ENCODE measurements at places on chromosomes 1 and 21. TPM values are rescaled to one million over a fixed set of nuclear protein-coding genes. Genes with fewer than 3 reads are reported as not detected.
A peak's percentile ranks its signal among the peaks of the same experiment; 100 is the strongest.

The LIN28A gene
- total RNA-seq, result not detected

The PLA2G2C gene
- not detected for total RNA-seq

The HAPLN2 gene
- total RNA-seq, result not detected

The WNT9A gene
- 7.3 TPM for total RNA-seq

The C1orf74 gene
- total RNA-seq, result 11.6 TPM

The TFF1 gene
- total RNA-seq, result not detected

The CAPN9 gene
- total RNA-seq, result not detected

DNA sequence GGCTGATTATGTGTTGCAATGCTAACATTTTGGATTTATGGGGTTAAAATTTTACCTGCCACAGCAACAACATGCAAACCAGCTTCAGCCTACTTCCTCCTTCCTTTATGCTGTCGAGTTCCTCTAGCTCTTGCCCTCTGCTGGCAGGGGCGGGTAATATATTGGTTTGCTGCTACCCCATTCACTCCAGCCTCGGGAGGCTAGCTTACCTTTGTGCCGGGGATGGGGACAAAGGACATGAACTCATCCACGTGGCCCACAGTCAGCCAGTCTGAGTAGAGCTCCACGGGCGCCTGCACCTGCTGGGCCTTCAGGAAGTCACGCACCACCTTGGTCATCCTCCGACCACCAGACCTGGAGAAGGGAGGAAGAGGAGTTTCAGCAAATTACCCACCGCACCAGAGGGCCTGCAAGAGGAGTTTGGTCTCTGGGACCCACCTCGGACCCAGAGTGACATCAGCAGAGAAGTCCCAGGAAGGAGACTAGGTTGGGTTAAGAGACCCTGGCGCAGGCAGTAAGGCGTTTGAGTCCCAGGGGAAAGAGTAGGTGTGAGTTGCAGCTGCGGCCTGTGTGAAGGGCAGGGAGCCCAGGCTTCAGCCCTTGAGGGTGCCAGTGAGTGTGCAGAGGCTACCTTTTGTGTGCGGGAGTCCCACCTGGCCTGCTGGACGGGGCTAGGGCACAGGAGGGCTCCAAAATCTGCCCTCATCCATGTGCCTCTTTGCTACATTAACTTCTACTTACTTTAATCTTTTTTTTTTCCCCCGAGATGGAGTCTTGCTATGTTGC is 21.8 kb upstream of the SDHB start:
- DNase-seq, result no peak

DNA sequence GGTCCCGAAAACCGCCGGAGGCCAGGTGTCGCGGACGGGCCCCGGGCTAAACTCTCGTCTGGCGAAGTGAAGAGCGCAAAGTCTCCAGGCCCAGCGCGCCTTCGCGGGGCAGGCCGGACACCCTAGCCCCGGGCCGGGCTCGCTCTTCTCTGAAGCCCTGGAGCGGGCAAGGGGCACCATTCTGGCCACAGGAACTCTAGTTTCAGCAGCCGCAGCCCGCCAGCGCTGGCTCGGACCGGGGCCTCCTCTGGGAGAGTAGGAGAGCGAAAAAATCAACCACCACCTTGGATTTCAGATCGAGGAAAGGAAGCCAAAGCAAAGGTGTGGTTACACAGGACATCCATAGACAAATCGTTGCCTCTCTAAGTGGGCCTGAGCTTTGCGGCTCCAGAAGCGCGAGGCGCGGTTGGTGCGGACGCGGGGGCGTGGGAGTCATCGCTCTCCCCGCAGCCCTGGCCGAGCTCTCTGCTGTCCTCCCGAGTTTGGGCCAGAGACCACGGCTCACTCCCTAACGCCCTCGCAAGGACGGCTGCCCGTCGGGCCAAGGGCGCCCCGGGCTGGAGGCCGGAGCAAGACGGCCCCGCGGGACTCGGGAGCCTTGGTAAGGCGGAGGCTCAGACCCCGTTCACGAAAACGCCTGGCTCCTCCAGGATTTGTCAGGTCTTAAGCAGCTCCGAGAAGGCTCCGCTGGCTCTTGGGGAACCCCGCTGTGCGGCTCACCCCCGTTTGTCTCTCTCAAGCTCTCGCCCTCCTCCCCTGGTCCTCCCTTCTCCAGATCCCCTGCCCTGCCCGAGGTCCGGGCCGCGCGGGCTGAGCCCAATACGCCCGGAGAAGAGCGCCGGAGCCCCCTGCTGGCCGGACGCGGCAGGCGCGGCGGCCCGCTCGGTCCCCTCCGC is 132.9 kb upstream of the DPYD start:
- peak; percentile 33 for DNase-seq

- no peak for DNase-seq
Observed at GRCh38 chr1:162171111-162171510, 101.6 kb downstream of the NOS1AP start.

DNA sequence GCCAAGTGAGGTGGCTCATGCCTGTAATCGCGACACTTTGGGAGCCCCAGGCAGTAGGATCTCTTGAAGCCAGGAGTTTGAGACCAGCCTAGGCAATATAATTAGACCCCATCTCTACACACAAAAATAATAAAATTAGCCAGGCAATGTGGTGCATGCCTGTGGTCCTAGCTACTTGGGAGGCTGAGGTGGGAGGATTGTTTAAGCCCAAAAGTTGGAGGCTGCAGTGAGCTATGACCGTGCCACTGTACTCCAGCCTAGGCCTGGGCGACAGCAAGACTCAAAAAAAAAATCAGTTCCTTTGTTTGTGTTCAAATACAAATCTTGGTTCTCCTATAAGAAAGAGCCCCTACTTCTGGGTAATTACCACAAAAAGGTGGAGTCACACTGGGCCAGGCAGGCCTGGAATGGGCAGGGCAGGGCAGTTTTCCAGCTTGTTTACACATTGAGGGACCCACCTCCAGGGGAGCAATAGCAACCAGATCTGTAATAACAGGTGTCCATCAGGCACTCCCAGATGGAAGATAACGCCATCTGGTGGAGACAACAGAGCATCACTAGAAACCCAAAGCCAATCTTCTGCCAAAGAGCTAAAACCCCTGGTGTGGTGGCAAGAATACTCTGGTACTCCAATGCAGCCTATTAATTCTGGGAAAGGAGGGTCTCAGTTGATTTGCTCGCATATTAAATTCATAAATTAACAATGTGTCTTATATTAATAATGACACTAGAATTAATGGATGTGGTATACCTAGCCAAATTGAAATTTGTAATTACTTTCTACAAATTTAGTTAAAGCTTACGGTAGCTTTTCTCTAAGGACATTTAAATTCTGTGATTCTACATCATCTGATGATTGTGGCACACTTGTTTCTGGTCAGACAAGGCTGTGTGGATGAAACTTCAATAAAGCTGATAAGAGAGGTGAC is 13.2 kb downstream of the PPP1R15B start:
- DNase-seq, result peak; percentile 82

DNA sequence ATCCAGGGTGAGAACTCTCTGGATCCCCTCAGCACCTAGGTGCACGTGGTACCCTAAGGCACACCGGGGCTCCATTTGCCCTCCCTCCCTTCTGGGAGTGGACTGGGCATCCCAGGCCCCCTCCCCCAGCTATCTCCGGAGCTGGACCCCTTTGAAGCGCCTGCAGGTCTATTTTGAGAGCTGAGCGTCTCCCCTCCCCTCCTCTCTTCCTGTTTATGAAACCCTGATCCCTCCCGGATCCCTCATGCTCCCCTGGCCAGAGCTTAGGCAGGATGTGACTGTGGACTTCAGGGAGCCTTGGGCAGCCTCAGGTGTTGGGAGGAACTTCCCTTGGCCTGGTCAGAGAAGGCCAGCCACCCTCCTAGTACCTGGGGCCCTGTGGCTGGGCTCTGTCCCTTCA is 10.2 kb downstream of the RPS6KA1 start:
- no peak for DNase-seq

DNA sequence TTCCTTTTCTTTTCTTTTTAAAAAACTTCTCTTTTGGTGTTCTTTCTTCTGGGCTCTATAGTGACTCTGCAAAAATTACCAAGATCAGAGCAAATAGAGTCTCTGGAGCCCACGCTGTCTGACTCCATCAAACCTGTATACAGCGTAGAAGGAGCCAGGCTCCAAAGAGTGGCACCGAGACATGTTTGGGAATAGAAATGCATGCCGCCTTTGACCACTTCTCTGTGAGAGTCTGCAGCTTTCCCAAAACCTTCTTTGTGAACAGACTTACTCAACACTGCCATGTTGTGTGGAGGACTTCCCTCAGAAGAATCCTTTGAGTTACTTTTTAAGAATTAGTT is 55.3 kb downstream of the GORAB start:
- no peak for DNase-seq

DNA sequence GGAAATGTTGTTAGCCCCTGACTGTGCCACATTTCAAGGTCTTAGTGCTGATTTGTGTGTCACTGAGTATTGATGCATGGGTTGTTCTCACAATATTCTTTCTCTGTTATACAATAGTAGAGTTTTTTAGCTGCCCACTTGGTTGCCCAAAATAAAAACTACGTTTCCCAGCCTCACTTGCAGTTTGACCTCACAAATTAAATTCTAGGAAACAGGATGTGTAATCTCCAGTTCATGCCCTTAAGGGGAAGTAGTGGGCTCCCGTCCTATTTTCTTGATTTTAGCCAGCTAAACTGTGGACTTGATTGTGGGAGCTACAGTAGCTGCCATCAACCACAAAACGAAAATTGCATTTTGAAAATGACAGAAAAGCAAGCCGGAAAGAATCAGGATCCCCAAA is 27.3 kb upstream of the LAMC1 start:
- no peak for DNase-seq

GRCh38 chr1:20192871-20193411 is 6.6 kb upstream of the PLA2G2C start:
- DNase-seq, result no peak

GRCh38 chr1:169392406-169392805 is 24.4 kb downstream of the BLZF1 start:
- no peak for DNase-seq

DNA sequence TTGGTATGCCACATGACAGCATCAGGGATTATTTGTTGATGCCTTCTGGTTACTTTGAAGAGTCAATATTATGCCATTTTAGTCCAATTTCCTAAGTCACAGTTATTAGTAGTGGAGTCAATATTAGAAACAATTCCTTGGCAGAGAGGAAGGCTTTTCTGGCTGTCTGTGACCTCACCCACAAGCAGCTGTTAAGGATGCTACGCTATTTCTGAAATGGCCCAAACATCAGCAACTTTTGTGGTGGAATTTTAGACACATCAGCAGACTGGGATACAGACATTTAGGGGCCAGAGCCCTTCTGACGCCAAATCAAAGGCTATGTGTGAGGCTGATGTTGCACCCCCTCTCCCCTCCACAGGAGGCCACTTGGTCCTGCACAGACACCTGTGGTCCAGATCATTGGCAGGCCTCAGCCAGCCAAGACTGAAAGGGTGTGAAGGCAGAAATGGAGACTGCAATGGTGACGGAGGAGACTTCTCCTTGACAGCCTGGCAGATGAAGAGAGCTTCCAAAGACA is 9.2 kb upstream of the RXRG start:
- DNase-seq, result no peak

DNA sequence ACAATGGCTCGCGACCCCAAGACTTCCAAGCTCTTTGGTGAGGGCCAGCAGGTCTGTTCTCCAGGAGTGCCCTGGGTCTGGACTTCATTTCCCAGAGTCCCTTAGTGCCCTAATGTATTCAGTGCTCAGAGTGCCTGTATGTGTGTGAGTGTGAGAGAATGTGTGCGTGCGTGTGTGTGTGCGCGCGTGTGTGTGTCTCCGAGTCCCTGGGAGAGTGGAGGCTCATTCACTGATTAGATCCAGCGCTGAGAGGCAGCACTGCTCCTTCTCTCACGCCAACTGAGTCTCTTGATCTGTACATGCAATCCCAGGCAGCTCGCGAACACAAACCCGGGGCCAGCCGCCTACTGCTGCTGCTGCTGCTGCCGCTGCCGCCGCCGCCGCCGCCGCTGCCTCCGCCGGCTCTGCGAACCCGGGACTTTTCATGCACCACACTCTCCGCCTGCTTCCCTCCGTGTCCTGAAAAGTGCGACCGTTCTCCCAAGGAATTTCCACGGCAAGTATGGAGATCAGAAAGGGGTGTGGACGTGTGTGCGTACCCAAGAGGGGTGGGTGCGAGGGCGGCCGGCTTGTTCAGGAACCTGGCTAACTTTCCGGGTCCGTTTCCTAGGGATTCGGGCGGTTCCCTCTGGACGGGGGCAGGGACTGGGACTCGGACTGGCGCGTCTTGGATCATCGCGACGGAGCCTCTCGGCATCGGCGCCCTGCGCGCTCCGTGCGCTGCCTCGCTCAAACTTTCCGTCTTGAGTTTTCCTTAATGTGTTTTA is at the start of gene RNF220:
Gene RNF220, plus strand, starts transcription at position 225 of the 767 bp plus-strand sequence.
- peak; percentile 44 for DNase-seq

GRCh38 chr1:84634536-84635205 is 55.6 kb downstream of the SSX2IP start:
- DNase-seq, result peak; percentile 96

- DNase-seq, result peak; percentile 92
Observed at GRCh38 chr1:147539122-147539575, 2.2 kb upstream of the BCL9 start.

DNA sequence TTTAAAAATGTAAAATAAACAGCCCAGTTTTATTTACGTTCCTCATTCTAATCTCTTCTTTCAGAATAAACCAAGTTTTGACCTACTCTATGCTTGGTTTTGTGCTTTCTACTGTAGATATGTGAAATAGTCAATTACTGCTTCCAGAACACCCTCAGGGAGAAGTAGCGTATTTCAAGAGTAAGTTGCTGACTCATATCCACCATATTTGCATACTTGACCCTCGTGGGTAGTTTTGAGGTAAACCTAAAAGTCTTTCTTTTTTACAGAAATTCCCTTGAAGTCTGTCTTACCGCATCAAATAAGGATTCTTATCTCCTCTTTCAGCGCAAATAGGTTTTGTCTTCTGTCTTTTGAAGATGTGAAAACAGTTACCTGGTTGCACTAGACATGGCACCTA is 1.4 kb upstream of the OR2L3 start:
- no peak for DNase-seq

GRCh38 chr1:11125931-11126330 is 26.3 kb upstream of the EXOSC10 start:
- no peak for DNase-seq

DNA sequence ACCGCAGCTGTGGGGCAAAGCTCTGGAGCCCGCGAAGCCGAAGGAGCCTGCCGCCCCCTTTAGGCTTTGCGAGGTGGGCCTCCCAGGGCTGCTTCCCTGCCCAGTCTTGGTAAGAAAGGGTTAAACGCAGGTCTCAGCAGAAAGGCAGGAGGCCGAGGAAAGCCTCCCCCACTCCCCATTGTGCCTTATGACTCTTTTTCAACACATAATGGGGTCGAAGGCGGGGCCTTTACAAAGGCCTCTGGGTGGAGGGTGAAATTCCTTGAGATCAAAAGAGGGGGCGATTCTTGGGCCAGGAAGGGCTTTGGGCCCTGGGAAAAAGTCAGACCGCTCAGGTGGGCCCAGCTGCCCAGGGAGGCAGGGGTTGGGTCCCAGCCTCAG is 880 bp downstream of the ALPL start:
- DNase-seq, result no peak

DNA sequence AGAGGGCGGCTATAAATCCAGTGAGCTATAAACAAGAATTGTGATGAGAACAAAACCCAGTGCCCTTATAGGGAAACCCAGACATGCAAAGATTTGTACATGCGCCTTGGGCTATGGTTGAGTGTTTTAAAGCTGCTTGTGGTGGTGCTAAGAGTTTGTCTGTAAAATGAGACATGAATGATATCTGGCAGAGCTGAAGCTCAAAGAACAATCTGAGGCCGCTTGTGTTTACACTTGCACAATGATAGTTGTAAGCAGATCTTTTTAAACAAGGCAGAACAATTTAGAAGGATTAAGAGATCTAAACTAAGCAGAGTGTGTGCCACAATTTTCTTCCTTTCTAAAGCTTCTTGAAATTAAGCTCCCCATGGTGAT is 80.4 kb upstream of the ADAMTS5 start:
- DNase-seq, result peak; percentile 70

Measured in bronchial epithelial cell (primary cell).